Endodermal cell (in vitro differentiated cells): ENCODE measurements at places on chromosomes 11 and 22. TPM values are rescaled to one million over a fixed set of nuclear protein-coding genes. Genes with fewer than 3 reads are reported as not detected.

MS4A7 gene
- not detected in 2 replicates for total RNA-seq

SNX32 gene
- 0.84 and 1.5 TPM in 2 replicates for total RNA-seq

MS4A3 gene
- total RNA-seq: not detected in 3 replicates

CRYBA4 gene
- total RNA-seq: not detected in 2 replicates

DNAJB7 gene
- not detected in 2 replicates for total RNA-seq

TRIM77 gene
- total RNA-seq: not detected in 3 replicates

OLFML1 gene
- 0.56 to 1.7 TPM (median 1.5 TPM) in 3 replicates for total RNA-seq

- DNase-seq: no peak
These were observed 11.9 kb downstream of the BAIAP2L2 start for GRCh38 chr22:38098410-38099249.

DNA sequence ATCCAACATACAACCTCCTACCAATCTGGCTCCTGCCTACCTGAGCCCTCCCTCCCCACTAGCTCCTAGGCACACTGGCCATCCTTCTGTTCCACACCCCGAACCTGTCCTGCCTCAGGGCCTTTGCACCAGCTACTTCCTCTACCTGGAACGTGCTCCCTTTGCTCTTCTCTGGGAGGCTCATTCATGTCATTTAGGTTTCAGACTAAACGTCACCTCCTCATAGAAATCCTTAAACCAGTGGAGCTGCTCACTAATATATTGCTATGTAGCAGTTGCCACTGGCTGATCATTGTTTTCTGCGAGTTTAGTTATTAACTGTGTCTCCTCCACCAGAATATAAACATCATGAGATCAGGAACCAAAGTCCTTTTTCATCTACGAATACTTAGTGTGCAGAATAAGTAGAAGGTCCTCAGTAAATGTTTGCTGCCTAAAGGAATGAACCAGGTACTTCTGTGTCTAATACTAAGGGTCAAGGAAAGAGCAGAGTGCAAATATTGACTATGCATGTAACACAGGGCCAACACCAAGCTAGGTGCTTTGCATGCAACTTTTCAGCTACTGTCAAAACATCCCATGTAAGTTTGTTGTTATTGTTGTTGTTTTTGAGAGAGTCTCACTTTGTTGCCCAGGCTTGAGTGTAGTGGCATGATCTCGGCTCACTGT lies 277.6 kb upstream of the SYN3 start:
- DNase-seq: no peak

- no peak for DNase-seq
These were observed 45.3 kb downstream of the CHRDL2 start for GRCh38 chr11:74685905-74686304.

- DNase-seq: no peak
These were observed 36.0 kb upstream of the FADD start for GRCh38 chr11:70167120-70167519.

GRCh38 chr22:23497016-23497885 lies 82.8 kb downstream of the IGLL1 start:
- DNase-seq: no peak

- DNase-seq: peak; percentile 73
These were observed 162.0 kb upstream of the SORL1-AS1 start for GRCh38 chr11:121614636-121615240.

- peak; percentile 57 for DNase-seq
These were observed 17.8 kb downstream of the OTUB1 start for GRCh38 chr11:64003807-64004589.

DNA sequence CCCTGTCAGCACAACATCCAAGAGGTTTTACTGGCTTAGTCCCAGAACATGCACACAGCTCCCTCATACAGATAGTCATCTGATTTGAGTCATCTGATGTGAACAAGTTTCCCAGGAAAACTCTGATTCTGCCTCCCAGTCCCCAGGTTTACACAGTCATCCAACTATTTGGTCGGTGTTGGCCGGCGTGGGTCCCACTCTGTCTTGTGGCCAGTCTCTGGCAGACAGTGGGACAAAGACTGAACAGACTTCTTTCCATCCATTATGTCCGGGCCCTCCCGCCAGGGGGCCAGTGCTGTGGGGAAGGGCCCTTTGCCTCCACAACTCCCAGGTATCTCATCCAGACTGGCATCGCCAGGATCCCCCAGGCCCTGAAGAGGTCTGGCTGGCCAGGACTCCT lies 60.0 kb downstream of the BTG4 start:
- DNase-seq: peak; percentile 28

GRCh38 chr11:74004759-74005615 lies 3.9 kb downstream of the UCP3 start:
- DNase-seq: peak; percentile 56

DNA sequence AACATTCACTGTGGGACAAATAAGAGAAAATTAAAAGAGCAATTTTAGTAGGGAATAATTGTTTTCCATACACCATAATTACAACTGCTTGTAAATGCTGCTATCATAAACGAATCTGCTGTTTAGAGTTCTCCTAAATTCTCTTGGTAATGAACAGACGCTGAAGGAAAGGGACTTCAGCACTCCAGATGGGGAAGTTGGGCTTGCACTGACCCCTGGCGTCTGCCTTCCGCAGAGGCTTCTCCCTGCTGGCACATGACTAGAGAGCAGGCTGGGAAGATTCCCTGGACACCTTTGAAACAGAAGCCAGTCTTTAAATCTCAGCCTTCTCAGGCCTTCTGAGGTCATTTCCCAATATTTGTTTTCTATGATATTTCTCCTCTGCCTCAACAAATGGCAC lies 84.1 kb downstream of the NXPE2 start:
- DNase-seq: peak; percentile 88

DNA sequence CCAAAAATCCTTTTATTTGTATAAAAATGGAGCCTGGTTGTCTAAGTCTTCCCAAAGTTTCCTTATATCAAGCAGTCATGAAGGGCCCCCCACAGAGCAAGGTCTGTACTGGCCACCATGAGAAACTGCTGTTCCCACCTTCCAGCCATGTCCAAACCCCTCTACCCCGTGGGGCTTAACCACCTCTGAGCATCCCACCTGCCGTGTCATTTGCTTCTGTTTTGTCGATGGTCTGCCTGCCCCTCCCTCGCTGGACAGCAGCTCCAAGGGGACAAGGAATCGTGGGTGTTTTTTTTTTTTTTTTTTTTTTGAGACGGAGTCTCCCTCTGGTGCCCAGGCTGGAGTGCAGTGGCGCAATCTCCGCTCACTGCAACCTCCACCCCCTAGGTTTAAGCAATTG lies 11.1 kb upstream of the ANO1 start:
- DNase-seq: no peak

- no peak for DNase-seq
These were observed 920.1 kb downstream of the BRD1 start for GRCh38 chr22:48907591-48907990.

DNA sequence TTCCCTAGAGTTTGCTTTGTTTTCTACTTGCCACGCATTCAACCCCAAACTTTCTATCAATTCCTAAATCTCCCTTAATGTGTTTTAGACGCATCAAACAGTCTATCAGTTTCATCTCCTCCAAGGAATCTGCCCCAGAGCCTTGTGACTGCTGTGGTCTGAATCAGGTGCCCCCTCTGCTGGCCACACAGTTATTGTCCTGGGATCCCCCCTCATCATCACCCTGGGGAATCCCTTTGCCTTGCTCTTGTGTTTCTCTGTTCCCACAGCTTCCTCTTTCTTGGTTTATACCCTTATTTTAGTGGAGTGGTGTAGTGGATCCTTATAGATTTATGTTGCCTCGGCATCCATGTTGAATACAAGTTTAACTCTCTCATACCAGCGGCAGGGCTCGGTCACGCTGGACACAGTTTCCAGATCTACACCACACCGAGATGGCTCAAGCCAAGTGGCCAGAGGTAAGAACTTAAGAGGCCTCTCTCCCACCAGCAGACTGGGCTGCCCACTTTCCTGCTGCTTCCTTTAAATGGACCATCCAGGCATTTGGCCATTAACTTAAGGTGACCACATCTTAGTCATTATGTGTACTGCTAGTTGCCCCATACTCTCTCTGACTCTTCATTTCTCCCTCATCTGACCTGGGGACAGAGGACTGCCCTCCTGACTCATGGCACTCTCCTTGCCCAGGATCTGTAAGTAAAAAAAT lies 8.2 kb downstream of the UPB1 start:
- peak; percentile 90 for DNase-seq

DNA sequence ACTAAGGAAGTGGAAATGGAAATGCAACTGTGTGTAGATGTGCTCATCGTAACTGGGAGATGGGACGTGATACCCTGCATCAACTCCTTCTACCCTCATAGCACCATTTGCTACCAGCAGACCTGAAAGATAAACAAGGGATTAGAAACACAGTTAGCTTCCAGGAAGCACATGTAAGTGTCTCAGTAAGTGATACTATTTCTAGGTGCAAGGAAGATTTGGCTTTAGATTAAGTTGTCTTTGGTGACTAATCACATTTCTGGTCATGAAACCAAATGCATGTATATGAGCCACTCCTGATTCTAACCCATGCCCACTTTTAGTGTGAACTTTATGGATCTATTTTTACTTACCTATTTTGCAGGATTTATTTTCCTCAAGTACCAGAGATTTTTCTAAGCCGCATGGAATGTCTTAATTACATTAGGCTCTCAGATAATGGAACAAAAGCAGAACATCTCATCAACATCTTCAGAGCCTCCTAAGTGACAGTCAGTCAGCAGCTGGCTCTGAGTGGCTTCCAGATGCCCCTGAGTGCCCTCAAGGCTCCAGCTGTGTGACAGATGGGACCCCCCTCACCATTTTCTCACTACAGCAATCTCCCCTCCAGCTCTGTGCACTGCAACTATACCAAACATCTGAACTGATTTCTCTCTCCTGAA lies 21.2 kb downstream of the SLC5A12 start:
- DNase-seq: no peak

DNA sequence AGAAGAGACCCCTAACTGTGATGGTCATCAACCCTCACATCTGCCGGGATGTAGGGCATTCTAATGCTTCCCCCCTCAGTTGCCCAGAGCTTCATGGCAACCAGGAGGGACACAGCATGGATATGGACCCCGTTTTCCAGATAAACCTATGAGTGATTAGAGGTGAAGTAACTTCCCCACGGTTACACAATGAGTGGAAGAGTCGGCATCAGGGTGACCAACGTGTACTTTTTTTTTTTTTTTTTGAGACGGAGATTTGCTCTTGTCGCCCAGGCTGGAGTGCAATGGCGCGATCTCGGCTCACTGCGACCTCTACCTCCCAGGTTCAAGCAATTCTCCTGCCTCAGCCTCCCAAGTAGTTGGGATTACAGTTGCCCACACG lies 25.0 kb downstream of the TXN2 start:
- no peak for DNase-seq

- no peak for DNase-seq
These were observed 1069.7 kb upstream of the CCDC90B start for GRCh38 chr11:84355911-84356310.

DNA sequence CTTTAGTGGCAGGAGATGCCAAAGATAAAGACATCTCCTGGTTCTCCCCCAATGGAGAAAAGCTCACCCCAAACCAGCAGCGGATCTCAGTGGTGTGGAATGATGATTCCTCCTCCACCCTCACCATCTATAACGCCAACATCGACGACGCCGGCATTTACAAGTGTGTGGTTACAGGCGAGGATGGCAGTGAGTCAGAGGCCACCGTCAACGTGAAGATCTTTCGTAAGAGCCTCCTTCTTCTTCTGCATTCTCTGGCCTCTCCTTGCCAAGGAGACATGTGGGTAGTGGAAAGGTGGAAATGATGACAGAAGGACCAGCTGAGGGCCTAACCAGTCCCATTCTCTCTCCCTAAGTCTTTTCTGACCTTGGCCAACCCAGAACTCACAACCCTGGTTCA lies 110.1 kb upstream of the TTC12 start:
- no peak for DNase-seq

DNA sequence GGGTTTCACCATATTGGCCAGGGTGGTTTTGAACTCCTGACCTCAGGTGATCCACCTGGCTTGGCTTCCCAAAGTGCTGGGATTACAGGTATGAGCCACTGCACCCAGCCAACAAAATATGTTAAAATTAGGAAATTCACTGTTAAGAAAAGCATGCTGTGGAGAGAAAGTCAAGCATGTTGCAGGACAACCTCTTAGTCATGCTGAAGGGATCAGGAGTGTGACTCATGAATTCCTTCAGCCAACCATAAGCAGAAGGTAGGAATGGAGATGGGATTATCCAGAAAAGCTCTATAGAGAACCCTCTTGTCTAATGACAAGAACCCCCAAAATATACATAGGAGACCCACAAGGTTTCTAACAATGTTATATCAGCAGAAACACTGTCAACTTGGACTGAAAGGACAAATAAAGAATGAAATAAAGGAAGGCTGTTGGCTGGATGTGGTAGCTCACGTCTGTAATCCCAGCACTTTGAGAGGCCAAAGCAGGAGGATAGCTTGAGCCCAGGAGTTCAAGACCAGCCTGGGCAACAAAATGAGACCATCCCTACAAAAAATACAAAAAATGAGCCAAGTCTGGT lies 16.0 kb downstream of the MRTFA start:
- peak; percentile 6 for DNase-seq

DNA sequence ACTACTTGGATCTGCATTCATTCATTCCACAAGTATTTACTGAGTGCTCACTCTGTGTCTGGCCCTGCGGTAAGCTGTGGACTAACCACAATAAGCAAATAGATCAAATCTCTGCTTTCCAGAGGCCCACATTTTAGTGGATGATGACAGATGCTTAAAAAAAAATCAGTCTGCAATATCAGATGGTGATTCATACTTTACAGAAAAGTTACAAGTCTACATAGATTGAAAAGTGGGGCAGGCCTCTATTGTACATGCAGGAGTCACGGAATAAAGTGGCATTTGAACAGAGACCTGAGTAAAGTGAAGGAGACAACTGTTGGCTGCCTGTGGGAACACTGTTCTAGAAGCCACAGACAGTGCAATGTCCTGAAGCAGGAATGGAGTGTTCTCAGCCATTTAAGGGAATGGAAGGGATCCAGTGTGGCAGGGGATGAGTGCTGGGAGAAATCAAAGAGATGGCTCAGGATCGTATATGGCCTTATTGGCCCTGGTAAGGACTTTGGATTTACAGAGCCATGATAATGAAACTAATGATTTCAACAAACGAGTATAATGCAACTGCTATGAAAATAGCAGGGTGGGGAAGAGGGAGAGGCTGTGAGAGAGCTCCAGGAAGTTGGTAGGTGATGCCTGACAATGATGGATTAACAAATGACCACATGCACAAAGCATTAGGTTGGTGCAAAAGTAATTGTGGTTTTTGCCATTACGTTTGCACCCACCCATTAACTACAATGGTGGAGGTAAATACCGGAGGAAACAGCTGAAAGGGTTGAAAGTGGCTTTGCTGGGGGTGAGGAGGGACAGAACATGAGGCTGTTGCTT lies 31.1 kb downstream of the TMEM45B start:
- DNase-seq: no peak
